HFF-Myc (cell line): ENCODE measurements at places on chromosomes 3 and 15.

- peak; percentile 26 for DNase-seq
Observed at GRCh38 chr3:186417791-186418190, 55.8 kb upstream of the DGKG start.

GRCh38 chr15:77112838-77113504 lies 42.1 kb upstream of the TSPAN3 start:
- DNase-seq, result no peak

DNA sequence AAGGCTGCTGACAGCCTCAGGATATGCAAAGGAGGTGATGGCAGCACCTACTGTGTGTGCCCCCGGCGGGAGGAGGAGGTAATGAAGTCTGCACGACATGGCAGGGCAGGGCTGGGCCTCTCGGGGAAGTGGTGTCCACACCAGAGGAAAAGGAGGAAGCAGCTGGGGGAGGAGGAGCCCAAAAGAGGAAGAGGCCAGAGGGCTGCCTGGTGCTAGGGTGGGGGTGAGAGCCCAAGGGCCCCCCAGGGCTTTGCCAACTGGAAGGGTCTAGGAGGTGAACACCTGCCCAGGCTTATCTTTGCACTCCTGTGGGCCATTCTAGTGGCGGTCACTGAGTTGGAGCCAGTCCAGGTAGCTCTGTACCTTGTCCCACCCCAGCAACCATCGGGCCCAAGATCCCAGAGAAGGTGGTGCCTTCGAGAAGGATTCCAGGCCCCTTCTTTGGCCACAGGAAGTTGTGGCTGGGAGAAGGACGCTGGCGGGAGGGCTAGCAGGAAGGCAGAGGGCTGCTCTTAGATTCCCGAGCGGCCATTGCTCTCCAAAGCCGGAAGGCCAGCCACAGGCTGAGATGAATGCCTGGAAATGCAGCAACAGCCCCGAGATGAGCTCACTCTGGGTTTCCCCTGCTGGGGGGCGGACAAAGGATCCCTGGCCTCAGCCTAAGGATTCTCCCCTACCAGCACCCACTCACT lies 7.0 kb downstream of the GNAI2 start:
- no peak for DNase-seq

DNA sequence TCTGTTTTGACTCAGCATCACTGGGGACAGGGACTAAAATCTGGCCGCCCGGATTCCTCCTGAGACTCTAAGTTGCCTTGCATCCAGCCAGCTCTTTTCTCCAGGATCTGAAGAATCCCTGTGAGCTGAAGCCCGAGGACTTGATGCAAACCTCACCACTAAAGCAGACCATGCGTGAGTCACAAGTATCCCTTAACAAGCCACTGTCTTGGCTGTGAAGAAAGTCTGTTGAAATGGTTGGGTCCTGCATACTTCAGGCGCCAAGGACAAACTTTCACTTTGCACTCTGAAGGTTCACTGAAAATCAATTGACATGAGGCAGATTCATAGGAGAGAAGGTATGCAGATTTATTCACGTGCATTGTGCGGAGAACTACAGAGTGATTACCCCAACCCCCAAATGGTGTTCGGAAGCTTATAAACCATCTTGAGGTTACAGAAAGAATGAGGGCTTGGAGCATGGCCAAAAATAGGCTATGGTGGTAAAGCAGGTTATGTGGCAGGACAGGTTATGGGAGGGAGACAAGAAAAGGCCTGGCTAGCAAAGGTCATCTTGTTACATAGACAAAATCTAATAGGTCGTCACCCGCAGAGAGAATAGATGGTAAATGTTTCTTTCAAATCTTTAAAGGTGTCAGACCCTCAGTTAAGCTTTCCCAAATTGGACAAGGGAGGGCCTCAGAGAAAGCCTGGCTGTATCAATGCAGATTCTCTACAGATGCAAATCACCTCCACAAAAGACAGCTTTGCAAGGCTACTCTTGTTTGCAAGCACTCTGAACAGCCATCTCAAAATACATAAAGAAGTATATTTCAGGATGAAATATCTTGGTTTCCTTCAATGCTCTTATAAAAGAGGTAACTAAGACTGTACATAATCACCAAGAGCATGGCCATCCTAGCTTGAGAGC lies 126.3 kb upstream of the PLAAT1 start:
- no peak for DNase-seq

DNA sequence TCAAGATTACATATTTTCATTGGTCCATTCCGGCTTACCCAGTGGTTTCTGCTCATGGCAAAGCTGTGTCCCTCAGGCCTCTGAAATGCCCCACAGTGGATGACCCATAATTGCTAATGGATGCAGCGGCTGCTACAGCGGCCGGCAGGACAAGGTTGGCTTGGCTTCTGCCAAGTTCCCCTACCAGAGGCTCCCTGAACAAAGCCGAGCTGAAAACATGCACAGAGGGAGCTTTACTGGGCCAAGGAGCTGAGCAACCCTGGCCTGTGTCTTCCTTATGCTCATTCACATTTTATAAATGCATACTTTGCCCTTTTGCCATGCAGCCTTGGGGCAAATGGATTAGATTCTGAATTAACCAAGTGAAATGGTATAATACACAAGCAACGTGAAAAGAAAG lies 150.5 kb downstream of the NTRK3 start:
- DNase-seq, result no peak

DNA sequence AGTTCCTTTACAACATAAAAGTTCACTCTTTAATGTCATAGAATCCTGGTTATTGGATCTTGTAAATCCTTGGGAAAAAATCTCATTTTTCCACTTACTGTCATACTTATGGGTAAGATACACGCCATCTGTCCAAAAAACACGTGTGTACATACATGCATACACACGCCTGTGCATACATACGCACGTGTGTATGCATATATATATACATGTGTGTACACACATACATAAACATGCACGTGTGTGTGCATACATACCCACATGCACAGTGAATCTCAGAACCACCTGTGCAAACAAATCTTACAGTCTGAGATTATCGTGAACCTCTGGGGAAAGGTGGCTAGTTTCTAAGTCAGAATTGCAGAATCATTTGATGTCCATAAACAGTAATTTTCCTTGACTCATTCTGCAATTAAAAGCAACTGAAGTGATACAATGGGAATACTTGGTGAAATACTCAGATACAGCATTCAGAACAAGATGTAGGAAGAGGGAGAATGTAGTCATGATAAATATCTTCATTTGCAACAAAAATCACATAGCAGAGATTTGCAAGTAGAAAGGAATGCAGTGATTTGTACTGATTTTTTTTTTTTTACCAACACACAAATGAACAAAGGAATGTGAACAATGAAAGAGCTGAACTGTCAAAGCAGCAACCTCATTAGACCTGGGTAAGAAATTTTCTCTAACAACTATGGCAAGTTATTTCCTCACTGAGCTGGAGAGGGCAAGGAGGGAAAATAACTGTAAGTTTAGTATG lies 160.6 kb upstream of the POU1F1 start:
- no peak for DNase-seq

DNA sequence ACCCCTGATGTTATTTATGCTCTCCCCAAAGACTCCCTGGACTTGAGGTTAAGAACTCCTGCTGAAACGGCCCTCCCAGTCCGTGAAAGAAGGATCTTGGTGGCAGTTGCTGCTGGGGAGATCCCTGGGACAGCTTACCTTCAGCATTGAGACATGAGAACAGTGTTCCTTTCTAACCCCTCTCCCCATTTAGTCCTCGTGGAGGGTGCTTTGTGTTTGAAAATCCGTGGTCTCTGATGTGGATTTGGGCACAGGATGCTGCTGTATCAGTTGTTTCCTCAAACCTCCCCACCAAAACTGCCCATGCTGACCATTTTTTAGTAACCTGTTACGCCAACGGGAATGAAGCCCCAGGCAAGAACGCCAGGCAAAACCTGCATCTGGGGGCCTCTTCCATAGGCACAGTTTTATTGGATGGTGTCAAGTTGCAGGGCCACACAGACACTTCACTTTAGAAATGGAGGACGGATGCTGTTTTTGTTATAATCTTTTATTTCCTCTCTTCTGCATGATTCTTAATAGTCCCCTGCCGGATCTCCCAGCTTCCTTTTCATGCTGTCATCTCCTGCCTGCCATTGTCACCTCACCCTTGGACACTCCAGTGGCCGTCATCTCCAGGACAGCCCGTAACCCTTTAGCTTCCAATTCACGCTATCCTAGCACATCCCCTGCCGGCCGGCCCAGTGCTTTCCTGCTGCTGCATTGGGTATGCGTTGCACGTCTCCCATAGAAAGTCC lies 31.7 kb upstream of the CEMIP start:
- no peak for DNase-seq

DNA sequence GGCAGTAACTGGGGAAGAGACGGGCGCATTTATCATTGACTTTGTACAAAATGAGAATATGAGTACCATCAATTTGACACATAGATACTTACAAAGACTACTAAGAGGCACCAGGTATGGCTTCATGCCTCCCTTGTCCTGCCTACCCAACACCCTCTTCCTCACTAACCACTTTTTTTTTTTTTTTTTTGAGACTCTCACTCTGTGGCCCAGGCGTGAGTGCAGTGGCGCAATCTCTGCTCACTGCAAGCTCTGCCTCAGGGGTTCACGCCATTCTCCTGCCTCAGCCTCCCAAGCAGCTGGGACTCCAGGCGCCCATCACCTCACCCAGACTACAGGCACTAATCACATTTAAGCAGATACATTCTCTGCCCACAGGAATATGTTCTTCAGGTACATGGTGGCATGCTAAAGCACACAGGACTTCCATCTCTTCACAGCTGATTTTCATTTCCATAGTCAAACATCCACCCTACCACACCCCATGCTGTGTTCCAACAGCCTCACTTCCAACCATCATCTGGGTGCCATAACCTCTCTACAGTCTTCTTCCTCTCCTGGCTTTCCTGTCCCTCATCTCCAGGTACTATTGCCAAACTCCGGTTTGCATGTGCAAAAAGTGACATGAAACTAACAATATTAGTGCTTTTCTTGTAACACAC lies 41.7 kb downstream of the RAB27A start:
- DNase-seq, result no peak

DNA sequence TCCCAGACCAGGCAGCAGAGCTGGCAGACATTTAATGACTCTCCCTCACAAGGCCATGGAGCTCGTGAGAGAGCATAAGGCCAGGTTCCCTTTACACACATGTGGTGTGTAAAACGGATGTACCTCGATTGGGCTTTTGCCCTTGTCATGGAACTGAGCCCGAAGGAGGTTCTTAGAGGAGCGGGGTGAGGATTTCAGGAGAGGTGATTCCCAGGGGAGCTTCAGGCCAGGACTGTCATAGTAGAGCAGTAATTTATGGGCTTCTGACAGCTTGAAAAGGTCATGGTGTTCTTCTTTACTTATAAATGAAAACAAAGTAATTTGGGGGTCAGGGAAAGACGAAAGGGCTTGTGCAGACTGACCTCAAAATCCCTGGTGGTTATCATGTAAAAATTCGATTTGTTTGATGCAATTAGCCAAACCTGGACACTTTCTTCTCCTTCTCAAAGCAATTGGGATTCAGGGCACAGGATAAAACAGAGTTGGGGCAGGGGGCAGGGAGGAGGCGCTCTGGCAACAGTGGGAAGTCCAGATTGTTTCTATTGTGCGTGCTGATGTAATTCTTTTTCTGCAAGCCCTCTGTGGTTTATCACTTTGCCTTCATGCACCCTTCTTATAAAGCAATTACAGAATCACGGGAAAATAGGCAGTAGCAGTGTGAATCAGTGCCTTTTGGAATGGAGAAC lies 51.0 kb downstream of the CACNA1D start:
- no peak for DNase-seq

- no peak for DNase-seq
Observed at GRCh38 chr3:127461286-127461910, 129.1 kb downstream of the TPRA1 start.

DNA sequence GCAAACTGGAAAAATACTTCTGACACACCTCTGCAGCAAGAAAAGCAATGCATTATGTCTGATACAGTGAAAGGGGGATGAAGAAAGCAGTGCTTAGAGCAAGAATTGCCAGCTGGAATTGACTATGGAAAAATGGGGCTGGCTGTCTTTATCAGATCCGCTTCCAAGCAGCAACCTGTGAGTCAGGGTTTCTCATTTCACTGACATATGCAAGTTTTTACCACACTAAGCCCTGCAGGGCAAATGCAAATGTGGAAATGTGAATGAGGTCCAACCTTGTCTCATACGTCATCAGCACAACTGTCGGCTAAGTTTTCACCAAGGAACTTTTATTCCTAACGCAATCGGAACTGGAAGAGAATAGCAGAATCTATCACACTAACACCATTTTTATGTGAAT lies 172.5 kb upstream of the GADL1 start:
- DNase-seq, result peak; percentile 93

DNA sequence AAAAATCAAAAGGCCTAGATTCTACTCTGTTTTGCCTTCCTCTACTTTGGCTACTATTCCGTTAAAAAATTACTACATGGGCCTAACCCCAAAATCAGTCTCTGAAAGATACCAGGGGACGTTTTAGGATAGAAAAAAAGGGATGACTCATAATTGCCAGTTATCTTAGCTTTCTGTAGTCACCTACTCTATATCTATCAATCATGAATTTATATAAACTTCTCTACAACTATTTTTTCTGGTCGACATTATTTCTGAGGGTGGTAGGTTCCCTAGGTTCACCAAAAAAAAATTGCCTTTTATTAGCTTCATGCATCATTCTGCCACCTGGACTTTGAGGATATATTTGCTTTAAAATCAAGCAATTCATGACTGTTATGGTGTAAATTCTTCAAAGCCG lies 36.5 kb downstream of the RAF1 start:
- DNase-seq, result no peak

GRCh38 chr3:25568525-25569078 lies 96.1 kb downstream of the TOP2B start:
- no peak for DNase-seq

DNA sequence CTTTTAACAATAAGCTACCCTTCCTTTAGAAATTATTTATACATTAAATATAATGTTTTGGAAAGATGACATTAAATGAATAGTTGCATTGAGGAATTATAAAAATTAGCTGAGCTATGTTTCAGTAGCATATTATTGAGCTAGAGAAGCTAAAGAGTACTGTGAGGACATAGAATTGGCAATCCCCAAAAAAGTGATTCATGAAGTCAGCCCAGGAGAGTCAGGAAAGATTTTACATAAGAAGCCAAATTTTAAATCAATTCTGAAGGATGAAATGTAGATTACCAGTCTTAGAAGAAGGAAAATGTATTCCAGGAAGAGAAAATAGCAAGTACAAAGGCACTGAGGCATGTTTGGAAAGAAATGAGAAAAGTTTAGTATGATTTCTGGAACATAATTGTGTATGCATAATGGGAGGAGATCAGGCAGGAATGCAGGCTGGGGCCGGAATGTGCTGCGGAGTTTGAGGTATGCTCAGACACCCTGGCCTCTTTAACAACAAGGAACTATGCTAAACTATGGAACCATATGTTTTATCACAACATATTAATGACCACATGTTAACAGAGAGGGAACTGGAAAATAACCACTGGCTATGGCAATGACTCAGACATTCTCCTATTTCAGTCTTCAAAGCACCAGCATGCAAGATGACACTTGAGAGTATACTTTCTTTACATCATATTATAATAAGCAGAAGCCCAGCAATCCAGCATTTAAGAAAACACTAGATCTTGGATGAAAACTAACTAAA lies 103.3 kb upstream of the COL8A1 start:
- DNase-seq, result peak; percentile 85

DNA sequence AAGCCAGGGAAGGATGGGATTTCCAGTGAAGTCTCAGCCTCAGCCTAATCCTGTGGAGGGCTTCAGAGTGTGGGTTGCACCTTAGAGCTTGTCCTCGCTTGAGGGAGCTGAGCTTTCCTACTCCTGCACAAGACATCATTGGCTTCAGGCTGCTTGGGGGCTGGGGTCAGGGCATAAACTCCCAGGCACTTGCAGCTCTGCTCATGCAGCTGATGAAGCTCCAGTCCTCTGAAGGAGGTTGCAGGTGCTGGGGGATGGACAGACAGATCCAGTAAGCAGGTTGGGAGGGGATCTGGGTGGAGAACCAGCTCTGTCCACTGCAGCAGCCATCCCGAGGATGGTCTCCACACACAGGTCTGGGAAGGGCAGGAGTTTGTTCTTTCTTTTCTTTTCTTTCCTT lies 19.4 kb upstream of the POLG start:
- no peak for DNase-seq
